ENCODE measurements at places on chromosomes 2 and 18. TPM values are rescaled to one million over a fixed set of nuclear protein-coding genes. Genes with fewer than 3 reads are reported as not detected.

DNA sequence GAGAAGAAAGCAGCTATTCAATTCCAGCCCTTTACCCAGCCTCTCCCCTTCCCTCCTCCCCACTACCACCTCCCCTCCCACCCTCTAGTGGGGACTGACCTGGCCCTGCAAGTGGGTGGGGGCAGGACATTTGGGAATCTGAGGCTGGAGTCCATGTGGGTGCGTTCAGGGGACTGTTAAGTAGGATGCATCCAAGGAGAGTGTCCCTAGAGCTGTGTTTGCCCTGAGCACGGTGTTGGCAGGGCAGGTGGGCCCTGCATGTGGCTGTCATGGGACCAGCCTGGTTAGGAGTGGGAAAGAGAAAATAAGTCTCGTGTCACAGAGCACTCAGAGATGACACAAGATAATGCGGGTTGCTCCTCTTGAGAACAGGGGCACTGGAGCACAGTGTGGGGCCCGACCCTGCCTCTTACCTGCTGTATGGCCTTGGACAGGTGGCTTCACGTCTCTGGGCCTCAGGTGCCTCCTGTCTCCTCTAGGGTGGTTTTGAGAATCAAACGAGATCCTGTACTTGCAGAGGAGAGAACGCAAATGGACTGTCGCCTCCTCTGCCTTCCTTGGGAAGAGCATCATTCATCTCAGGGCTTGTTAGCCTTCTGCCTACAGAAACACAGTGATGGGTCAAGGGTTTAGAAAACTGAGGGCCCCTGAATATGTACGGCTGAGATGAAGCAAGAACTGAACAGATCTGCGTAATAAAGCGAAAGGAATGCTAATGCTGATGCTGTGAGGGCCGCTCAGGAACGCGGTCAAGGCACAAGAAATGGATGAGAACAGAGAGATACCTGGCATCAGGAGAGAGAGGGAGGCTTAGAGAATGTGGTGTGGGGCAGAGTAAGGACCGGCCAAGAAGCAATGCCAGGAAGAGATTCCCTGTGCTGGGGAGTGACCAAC lies 187.7 kb upstream of the HAAO start:
- H3K36me3 ChIP-seq = no peaks in the 10 kb centered on the region
- H3K27me3 ChIP-seq = no peaks in the 10 kb centered on the region
- no peak overlapping the region for H3K27ac ChIP-seq

DNA sequence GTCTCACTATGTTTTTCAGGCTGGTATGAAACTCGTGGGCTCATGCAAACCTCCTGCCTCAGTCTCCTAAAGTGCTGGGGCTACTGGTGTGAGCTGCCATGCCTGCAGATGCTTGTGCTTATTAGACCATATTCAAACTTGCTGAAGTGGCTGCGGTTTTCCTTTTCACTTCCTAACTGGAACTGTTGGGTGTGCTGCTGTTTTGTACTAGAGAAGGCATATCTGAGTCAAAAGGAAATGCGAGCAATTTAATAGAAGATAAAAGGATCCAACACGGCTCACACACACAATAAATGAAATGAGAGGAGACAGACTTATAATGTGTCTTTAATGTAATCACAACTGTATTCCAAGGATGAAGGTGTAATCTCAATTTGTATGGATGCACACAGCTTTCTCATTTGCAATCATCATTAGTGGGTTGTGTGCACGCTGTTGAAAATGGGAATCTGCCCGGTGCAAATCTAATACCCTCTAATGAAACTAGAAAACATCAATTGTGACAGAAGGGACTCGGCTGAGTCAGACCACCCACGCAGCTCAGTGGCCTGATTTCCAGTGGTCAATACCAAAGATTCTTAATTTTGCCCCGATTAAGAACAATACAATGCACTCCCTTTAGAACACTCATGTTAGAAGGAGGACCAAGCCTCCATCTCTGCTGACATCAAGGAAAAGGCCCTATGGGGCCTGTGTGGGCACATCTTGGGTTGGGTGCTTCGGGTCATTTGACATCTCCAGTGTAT lies 532.7 kb downstream of the TDRD15 start:
- no peak overlapping the region for H3K4me3 ChIP-seq
- H3K27me3 ChIP-seq = no peaks in the 10 kb centered on the region
- H3K27ac ChIP-seq = no peak overlapping the region
- H3K4me1 ChIP-seq = no peaks in the 10 kb centered on the region
- no peak for DNase-seq

DNA sequence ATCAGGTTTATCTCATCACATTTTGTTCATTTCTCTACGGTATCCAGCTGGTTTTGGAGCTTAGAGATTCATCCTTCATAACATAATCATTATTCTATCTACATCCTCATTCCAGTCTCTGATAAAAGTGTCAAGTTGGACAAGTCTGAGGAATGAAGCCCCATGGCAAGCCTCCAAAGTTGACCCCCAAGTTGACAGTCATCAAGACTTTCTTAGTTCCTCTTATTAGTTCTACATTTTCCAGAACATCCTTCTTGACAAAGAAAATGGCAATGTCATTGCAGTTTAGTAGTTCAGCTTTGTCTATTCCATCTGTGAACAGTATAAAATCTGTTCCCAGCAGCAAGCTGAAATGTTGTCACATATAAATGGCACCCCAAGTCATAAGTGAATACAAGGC lies 4.5 kb upstream of the TMSB10 start:
- H3K4me3 ChIP-seq = no peak overlapping the region
- no peaks in the 10 kb centered on the region for H3K36me3 ChIP-seq
- H3K4me1 ChIP-seq = peaks cover 25% of the 10 kb centered on the region
- no peak for DNase-seq

DNA sequence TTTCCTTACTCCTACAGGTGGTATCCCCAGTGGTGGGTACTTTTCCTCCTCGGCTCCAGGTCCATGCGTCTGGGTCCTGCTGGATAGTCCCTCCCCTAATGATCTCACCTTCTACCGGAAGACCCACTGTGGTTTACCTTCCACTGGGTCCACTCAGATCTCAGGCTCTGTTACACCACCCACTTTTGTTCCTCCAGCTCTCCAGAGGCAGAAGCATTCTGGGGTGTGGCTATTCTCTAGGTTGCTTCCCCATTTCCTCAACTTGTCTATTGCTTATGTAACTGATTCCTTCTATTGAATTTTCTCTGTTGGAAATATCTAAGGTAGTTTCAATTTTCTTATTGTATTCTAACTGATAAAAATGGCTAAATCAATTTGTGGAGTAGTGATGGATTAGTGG lies 87.6 kb upstream of the GALNT5 start:
- no peaks in the 10 kb centered on the region for H3K4me1 ChIP-seq
- no peak overlapping the region for H3K4me3 ChIP-seq
- no peak for DNase-seq
- no peaks in the 10 kb centered on the region for H3K27me3 ChIP-seq
- H3K36me3 ChIP-seq = no peaks in the 10 kb centered on the region
- H3K27ac ChIP-seq = no peak overlapping the region

DNA sequence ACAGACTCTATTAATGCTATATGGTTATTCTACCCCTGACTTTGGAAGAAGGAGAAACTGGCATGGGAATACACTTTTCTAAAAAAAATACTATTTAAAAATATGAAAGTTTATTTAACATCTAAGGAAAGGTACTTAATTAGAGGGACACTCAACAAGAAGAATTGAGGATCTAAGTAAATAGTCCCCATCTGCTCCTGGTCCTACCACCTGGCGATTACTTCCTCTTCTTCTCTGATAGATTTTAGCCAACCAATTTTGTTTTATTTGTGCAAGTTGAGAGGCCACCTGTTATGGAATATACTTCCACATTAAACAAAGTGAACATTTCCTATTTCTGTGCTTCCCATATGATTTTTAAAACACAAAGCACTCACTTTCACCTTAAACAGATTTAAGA lies 111.7 kb downstream of the BCL2 start:
- H3K27me3 ChIP-seq = no peaks in the 10 kb centered on the region
- no peaks in the 10 kb centered on the region for H3K36me3 ChIP-seq
- no peak for DNase-seq
- peaks cover 23% of the 10 kb centered on the region for H3K4me1 ChIP-seq

SERPINB3 gene
- polyA plus RNA-seq = not detected

ARHGAP28 gene
- polyA plus RNA-seq = 36.0 TPM

CPO gene
- polyA plus RNA-seq = 0.27 TPM

WDR54 gene
- polyA plus RNA-seq = 13.1 TPM

ITGAV gene
- polyA plus RNA-seq = 18.1 TPM

PGAP1 gene
- 15.2 TPM for polyA plus RNA-seq

B4GALT6 gene
- 10.5 TPM for polyA plus RNA-seq
